Activated CD4-positive, alpha-beta T cell treated with anti-CD3 and anti-CD28 coated beads, Interleukin-2, amount 10 ng/mL, durations not matched to agents 7 days and 5 days (primary cell): ENCODE measurements at places on chromosomes 2 and 18. TPM values are rescaled to one million over a fixed set of nuclear protein-coding genes. Genes with fewer than 3 reads are reported as not detected.

DNA sequence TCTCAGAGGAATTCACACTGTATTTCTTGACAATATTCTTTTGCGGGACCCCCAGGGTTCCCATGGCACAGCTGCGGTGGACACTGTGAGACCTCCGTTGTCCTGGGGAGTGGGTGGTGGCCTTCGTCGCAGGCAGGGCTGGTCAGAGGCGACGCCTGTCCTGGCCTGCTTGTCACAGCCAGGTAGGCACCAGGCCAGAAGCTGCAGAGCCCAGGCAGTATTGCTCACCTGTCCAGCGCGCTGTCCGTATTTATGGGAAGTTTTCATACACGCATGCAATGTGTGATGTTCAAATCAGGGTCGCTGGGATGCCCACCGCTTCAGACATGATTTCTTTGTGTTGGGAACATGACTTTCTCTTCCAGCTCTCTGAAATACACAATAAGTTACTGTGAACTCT is 126.6 kb downstream of the RTP5 start:
- no peak for DNase-seq
- no peaks in the 10 kb centered on the region for H3K27me3 ChIP-seq
- no peaks in the 10 kb centered on the region for H3K36me3 ChIP-seq
- H3K4me3 ChIP-seq = no peak overlapping the region
- H3K27ac ChIP-seq = no peak overlapping the region

- H3K27ac ChIP-seq = no peak overlapping the region
- no peaks in the 10 kb centered on the region for H3K27me3 ChIP-seq
- H3K4me3 ChIP-seq = no peak overlapping the region
- peaks cover 48% of the 10 kb centered on the region for H3K36me3 ChIP-seq
- DNase-seq = peak; percentile 3
- peaks cover 1% of the 10 kb centered on the region for H3K4me1 ChIP-seq
These were observed 214.1 kb downstream of the HDAC4 start for GRCh38 chr2:239186516-239187357.

- H3K36me3 ChIP-seq = no peaks in the 10 kb centered on the region
- H3K27me3 ChIP-seq = no peaks in the 10 kb centered on the region
- no peak overlapping the region for H3K27ac ChIP-seq
- no peak overlapping the region for H3K4me3 ChIP-seq
These were observed 201.0 kb downstream of the GLI2 start for GRCh38 chr2:120936476-120937334.

DNA sequence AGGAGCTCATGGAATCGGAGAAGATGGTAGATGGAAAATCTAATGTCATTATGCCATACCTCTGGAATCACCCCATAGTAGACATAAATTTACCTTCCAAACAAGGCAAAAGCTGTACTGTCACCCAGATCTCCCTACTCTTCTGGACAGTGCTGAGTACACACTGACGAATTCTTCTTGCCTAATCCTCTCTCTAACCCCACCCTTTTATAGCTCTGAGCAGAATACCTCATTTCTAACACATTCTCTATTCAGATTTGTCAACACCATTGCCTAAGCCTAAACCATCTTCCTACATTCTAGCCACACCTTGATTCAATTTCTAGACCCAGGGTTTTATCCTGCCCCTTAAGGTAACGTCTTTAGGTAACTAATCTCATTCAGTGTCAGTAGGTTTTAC is 321.0 kb upstream of the NRP2 start:
- H3K36me3 ChIP-seq = no peaks in the 10 kb centered on the region
- no peak overlapping the region for H3K27ac ChIP-seq
- peaks cover 8% of the 10 kb centered on the region for H3K27me3 ChIP-seq

DNA sequence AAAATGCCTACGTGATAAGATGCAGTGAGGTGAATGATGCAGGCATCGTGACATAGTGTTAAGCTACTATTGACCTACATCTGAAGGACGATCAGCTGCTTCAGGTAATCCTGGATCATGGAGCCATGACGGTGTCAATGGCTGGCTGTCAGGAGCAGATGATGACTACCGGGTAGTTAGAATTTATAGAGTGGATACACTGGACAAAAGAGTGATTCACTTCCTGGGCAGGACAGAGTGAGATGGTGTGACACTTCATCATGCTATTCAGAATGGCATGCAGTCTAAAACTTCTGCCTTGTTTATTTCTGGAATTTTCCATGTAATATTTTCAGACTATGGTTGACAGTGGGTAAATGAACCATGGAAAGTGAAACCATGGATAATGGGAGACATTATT is 29.5 kb downstream of the METTL8 start:
- no peak overlapping the region for H3K27ac ChIP-seq
- no peak for DNase-seq
- peaks cover 16% of the 10 kb centered on the region for H3K4me1 ChIP-seq
- H3K27me3 ChIP-seq = no peaks in the 10 kb centered on the region
- H3K36me3 ChIP-seq = peaks cover 19% of the 10 kb centered on the region
- no peak overlapping the region for H3K4me3 ChIP-seq

DNA sequence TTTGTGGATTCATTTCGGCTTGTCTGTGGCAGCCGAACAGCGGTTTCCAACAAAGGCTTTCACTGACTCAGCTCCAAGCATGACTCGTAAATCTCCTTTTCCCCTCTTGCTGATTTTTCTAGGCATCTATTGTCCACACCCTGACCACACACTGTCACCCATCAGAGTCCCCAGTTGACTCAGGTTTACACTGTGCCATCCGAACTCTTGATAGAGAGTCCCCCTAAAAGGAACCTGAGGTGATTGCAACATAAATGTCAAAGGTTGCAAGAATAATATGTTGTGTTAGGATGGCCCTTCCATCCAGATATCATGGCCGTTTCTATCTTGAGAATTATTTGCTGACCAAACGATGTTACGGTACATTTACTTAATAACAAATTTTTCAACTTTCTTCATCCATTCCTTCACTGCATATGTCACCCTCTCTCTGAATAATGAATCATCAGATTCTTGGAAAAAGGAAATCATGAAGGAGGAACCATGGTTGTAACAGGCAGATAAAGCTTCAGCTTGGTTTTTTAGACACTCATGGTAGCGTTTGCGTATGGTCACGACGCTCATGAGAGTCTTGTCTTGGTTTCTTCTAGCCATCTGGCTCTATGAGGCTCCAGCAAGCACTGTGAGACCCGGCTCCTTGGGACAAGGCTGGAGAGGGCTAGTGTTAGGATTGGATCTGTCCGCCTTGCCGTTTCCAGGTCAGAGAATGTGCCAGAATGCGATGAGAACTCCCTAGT is 72.1 kb downstream of the NPAS2 start:
- H3K4me3 ChIP-seq = no peak overlapping the region
- H3K36me3 ChIP-seq = no peaks in the 10 kb centered on the region
- H3K27ac ChIP-seq = no peak overlapping the region
- no peaks in the 10 kb centered on the region for H3K27me3 ChIP-seq

DNA sequence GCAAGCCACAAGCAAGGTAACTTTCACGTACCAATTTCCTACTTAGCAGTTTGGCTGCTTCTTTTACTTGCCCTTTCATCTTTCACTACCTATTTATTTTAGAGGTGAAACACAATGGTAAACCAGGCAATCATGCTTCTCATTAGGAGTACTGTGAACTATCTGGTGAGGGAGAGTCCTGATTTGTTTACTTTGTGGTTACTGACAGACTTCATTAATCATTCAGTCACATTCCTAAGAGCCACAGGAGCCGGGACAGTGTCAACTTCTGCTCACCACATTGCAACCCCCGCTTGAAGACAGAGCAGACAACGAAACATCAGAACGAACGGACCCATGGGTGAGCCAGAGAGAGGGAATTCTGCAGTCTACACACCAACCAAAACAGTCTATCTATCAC is 28.8 kb downstream of the TUBB6 start:
- no peak overlapping the region for H3K4me3 ChIP-seq
- H3K36me3 ChIP-seq = peaks cover 20% of the 10 kb centered on the region
- peaks cover 3% of the 10 kb centered on the region for H3K4me1 ChIP-seq
- H3K27ac ChIP-seq = no peak overlapping the region

- no peak overlapping the region for H3K4me3 ChIP-seq
- H3K36me3 ChIP-seq = no peaks in the 10 kb centered on the region
- no peak overlapping the region for H3K27ac ChIP-seq
- DNase-seq = no peak
- no peaks in the 10 kb centered on the region for H3K4me1 ChIP-seq
- no peaks in the 10 kb centered on the region for H3K27me3 ChIP-seq
These were observed 378.9 kb downstream of the GRB14 start for GRCh38 chr2:164242409-164242808.

The UGT1A10 gene
- not detected for total RNA-seq

DNA sequence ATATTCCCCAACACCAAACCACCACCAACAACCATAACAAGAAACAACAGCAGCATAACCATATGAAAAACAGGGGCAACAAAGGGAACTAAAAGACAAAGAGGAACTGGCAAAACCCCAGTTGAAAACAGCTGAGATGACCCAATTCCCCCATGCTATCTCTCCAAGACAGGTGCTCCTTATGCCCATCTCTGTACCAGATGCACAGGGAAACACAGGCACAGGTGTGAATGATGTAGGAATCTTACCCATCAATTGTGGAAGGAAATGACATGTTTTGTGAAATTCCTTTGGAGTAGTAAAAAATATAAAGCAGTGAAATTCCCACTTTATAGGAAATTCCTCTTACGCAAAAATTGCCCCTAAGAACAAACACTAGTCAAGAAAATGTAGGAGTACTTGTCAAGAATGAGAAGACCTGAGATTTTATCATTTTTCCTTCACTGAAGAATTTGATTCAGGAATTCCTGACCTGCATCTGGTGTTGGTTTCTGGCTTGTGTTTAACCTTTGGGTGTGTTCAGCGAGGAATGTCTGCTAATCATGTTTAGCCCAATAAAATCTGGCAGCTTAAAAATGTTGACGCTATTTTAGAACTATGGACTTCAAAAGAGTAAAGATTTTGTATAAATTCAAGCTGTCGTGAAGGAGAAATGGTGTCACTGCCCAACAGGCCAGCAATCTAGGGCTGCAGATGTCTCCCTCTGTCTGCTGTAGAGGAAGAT is 67.7 kb upstream of the ARHGAP28 start:
- H3K27ac ChIP-seq = no peak overlapping the region
- no peaks in the 10 kb centered on the region for H3K27me3 ChIP-seq
- no peak overlapping the region for H3K4me3 ChIP-seq
- no peaks in the 10 kb centered on the region for H3K36me3 ChIP-seq
- H3K4me1 ChIP-seq = no peaks in the 10 kb centered on the region
- no peak for DNase-seq

The SIX3 gene
- total RNA-seq = not detected

DNA sequence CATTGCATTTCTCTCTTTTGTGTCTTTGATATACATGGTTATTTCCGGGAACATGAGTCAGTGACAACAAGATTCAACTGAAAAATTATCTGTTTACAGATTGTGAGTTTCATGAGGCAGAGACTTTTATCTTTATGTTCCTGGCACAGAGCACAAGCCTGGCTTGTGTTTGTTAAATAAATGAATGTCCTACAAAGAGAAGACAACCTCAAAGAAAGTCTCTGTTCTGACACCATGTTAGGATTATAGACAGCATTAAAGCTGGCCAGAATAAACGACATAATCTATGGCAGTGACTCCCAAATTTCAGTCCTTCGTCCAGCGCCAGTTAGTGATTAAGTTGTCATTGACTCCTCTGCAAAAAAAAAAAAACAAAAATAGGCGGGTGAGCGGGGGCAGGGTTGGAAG is 97.4 kb upstream of the DNAJC10 start:
- H3K4me3 ChIP-seq = no peak overlapping the region
- no peaks in the 10 kb centered on the region for H3K36me3 ChIP-seq
- peaks cover 2% of the 10 kb centered on the region for H3K27me3 ChIP-seq
- H3K4me1 ChIP-seq = no peaks in the 10 kb centered on the region

The IL1F10 gene
- total RNA-seq = not detected

The TBR1 gene
- not detected for total RNA-seq

GRCh38 chr2:158495175-158495574 is 38.4 kb downstream of the PKP4 start:
- H3K36me3 ChIP-seq = peaks cover 5% of the 10 kb centered on the region
- H3K27me3 ChIP-seq = no peaks in the 10 kb centered on the region
- no peak overlapping the region for H3K4me3 ChIP-seq
- H3K27ac ChIP-seq = no peak overlapping the region

DNA sequence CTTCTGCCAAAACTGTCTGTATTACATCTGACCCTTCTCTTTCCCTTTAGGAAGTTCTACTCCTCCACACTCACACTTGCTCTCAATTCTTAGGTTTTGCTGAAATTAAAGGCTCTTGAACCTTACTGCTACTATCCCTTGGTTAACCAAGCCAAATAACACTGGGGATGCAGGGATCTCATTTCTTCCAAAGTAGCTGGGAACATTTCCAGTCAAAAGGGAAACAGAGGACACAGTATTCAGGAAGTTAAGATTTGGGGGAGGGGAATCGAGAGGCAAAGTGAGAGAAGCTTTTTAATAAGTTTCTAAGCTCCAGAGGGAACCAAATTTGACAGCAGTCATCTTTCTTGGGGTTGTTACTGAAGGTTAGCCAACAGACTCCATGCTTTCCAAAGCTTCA is 6.2 kb downstream of the SEPTIN2 start:
- no peak overlapping the region for H3K27ac ChIP-seq
- peaks cover 60% of the 10 kb centered on the region for H3K4me1 ChIP-seq
- no peaks in the 10 kb centered on the region for H3K27me3 ChIP-seq
- peaks cover 63% of the 10 kb centered on the region for H3K36me3 ChIP-seq
- H3K4me3 ChIP-seq = no peak overlapping the region

DNA sequence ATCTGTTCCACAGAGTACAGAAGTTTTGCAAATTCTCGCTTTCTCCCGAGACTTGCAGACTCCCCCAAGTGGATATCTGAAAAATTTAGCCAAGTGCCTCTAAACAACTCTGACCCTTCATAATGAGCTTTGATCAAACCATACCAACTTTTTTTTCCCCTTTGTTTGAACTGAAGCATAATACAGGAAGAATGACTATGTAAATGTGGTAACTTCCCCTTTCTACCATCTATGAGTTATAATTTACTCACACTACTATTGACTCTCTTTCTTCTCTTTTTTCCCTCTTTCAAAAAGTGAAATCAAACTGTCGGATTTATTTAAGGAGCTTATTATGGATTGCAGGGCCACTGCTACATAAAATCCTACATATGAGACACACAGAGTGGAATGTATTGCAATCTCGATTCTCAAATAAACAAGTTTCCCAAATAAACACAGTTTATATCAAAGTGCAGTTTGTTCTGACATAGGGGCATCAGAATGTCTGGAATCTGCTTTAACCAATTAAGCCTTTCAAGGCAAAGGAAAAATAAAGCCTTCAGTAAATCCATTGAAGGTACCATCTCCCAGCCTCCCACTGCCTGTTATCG is 1.4 kb upstream of the ZNF804A start:
- H3K4me3 ChIP-seq = no peak overlapping the region
- peaks cover 13% of the 10 kb centered on the region for H3K4me1 ChIP-seq
- H3K27ac ChIP-seq = no peak overlapping the region
- no peak for DNase-seq

- no peaks in the 10 kb centered on the region for H3K27me3 ChIP-seq
- DNase-seq = no peak
- H3K27ac ChIP-seq = no peak overlapping the region
- no peaks in the 10 kb centered on the region for H3K4me1 ChIP-seq
These were observed 655.0 kb upstream of the CDH2 start for GRCh38 chr18:28831908-28832307.

GRCh38 chr2:47038656-47039488 is 116.2 kb downstream of the STPG4 start:
- H3K36me3 ChIP-seq = peaks cover 17% of the 10 kb centered on the region
- H3K4me1 ChIP-seq = peaks cover 30% of the 10 kb centered on the region
- H3K4me3 ChIP-seq = no peak overlapping the region
- peak overlapping the region; percentile 85 for H3K27ac ChIP-seq
- H3K27me3 ChIP-seq = no peaks in the 10 kb centered on the region

The TUBA3E gene
- total RNA-seq = not detected

- H3K27ac ChIP-seq = no peak overlapping the region
- H3K4me3 ChIP-seq = no peak overlapping the region
- H3K27me3 ChIP-seq = no peaks in the 10 kb centered on the region
- no peaks in the 10 kb centered on the region for H3K4me1 ChIP-seq
These were observed 117.0 kb upstream of the RIOK3 start for GRCh38 chr18:23336101-23336500.

The RNU2-63P gene
- 1.9 TPM for total RNA-seq
